ENCODE measurements at places on chromosomes 4 and X.
A peak's percentile ranks its signal among the peaks of the same experiment; 100 is the strongest.

GRCh38 chr4:172147687-172148086 is 334.5 kb downstream of the GALNTL6 start:
- no peak for DNase-seq

GRCh38 chrX:23887451-23887850 is 20.3 kb downstream of the APOO start:
- DNase-seq = no peak

DNA sequence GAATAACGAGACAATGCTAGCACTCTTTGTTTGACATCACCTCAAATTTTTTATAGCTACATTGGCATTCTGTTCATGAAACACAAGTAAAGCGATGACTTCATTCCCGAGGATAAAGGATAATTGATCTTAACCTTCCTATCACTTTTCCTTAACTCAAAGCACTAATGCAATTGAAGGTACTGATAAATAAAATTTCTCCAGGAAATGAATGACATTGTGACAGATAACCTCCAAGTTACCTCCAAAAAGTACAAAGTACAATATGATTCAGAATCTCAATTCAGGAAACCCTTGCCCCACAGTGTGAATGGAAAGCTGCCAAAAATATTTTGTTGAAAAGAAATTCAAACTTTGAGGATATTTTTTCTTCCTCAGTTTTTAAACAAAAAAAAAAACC is 1.8 kb downstream of the PRSS12 start:
- DNase-seq = no peak

DNA sequence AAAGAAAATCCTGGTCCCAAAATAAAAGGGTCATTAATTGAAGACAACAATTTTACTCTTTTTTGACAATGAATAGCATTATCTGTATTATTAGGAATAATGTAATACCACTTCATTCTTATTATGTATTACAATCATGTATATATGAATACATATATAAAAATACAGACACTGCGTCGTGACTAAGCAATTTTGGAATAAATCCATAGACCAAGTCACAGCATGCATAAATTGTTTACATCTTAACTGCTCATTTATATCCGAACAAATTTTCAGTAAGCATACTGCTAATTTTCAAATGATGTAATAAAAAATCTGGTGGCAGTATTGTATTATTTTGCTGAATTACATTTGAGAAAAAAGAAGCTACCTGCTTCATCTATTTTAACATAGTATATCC is 321.6 kb upstream of the PITX2 start:
- peak; percentile 33 for DNase-seq

DNA sequence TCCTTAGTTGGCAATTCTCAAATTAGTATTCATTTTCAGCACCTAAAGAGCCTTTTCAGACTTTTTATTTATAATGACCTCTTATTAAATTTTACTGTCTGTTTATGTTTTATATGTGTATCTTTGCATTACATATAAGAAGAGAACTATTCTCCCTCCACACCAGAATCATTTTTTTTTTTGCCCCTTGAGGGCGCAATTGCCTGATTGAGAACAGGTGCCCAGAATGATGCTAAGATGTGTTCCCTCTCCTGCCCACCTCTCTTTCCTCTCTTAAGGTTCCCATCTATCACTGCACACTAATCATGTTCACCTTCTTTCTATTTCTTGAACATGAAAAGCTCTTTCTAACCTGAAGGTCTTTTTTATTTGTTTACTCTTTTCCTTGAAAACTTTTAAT is 44.2 kb upstream of the ADAM29 start:
- no peak for DNase-seq

- DNase-seq = peak; percentile 65
These were observed 51.3 kb downstream of the RTL9 start for GRCh38 chrX:110409925-110410324.

DNA sequence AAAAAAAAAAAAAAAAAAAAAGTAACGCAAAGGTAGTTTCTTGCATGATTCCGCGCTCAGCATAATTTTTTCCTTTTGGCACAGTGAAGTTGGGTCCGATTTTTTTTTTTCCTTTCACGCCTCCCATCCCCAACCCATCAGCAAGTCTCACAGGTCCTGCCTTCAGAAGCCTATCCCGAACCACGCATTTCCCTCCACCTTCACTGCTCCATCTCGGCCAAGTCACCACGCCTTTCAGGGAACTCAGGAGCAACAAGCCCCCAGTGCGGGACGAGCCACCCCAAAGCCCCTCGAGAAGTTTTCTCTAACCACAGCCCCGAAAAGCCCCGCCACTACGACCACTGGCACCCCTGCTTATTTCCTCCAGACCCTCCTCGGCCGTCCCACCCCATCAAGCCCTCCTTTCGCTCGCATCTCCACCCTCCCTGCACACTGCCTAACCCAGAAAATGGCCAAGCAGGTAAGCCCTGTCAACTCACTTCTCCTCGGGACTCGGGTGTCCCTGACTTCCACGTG is 1.0 kb downstream of the SLBP start:
- no peak for DNase-seq
